ENCODE measurements at places on chromosomes 6 and 20.

GRCh38 chr6:34218691-34219090, 18.0 kb upstream of the HMGA1 start:
- DNase-seq, result no peak

- no peak for DNase-seq
Measured at GRCh38 chr6:149364557-149364956, 35.5 kb upstream of the SUMO4 start.

DNA sequence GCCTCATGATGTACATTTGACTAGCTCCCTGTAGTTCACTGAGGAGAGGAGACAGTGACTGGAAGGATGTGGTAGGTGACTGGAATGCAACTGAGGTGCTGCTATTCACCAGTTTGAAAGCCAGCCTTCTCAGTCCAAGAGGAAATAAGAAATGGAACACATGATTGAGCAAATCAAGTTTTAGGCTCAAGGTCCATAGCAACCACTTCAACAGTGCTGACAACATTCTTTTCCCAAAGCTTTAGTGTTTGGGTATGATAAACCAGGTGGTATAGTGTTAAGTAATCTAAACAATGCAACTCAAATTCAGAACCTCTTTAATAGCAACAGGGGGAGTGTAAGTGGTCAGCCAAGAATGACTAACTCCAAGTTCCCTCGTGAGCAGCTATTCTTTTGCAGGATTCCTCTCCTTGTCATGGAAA, 9.2 kb downstream of the ZHX3 start:
- no peak for DNase-seq

DNA sequence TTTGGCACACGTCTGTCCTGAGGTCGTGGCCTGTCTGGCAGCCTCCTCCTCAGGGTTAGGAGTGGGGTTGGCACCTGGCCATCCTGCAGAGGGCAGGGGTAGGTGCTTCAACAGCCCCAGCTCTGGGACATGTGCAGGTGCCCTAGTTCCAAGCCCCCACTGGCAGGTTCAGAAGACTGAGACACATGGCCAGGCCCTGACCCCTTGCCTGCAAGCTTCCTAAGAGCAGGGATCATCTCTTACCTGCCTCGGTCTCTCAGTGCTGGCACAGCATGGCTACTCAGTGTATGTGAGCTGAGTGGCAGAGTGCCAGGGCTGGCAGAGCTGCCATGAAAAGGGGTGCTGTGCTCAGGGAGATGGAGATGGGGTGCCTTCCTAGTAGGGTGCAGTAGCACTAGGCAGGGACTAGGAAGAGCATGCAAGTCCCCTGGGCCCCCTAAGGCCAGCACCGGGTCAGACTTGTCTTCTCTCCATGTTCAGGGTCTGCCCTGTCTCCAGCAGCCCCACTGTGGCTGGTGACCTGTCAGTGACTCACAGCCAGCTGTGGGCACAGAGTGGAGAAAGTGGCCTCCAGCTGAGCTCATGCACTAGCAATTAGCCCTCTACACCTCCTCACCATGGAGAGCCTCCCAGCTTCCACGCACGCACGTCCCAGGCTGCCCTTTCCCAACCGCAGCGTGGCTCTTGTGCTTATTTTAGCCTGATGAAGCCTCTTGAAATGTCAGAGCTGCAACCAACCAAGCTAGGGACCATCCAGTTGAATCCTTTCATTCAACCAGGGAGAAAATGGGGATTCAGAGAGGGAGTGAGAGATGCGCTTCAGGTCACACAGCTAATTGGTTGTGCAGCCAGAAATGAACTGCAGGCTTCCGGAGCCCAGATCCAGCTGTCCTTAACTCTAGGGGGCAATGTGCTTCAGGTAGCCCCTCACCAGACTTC, 116.6 kb downstream of the MRPL14 start:
- DNase-seq, result no peak

GRCh38 chr6:52361945-52362442, at the start of gene PAQR8:
TSS of gene PAQR8 (plus strand) at chr6:52362151. CDS start at chr6:52403214, 41,063 bp downstream.
- peak; percentile 19 for DNase-seq

DNA sequence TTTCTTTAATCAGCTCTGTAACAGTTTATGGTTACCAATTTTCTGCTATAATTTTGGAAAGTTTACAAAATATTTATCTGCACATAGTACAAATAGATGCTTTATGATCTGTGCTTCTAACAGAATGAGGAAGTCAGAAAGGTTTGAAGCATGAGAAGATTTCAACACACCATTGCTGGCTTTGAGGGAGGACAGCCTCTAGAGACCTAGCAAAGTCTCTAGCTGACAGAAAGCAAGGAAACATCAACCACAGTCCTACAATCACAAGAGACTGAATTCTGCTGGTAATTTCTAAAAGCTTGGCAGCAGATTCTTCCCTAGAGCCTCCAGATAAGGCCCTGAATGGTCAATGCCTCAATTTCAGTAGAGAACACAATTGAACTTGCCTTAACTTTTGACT, 750.8 kb upstream of the SLC35B3 start:
- no peak for DNase-seq

- DNase-seq, result no peak
Measured at GRCh38 chr20:13929836-13930235, 60.6 kb downstream of the SEL1L2 start.

GRCh38 chr6:18601516-18602020, 214.4 kb downstream of the RNF144B start:
- no peak for DNase-seq

- DNase-seq, result peak; percentile 66
Measured at GRCh38 chr6:156107624-156108101, 652.0 kb upstream of the NOX3 start.

DNA sequence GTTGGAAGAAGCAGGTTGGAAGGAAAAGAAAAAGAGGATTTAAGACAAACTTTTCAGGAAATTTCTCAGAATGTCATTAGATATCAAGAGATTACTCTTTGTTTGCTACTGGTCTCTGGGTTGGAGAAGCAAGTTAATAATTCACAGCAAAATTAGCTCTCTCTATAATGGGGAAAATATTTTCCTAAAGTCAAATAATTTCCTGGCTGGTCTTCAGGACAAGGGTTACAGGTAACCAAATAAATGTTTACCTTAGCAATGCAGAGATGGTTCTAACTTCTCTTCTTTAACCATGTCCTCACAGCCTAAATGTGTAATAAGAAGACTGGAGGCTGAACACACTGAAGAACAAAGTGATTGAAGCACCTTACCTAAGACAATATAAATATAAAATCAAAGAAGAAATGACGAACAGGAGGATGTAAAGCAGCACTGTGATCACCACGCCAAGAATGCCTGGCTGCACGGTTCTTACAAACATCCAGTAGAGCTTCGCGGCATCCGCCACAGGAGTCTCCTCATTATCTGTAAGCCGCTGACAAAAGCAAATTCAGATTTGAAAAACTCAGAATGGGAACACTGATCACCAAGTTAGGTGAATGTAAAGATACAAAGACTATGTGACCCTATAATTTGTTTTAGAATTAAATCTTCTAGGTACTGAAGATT, 717.5 kb downstream of the TFAP2A start:
- DNase-seq, result peak; percentile 76

GRCh38 chr20:43748274-43748673, 21.5 kb upstream of the GTSF1L start:
- DNase-seq, result no peak

DNA sequence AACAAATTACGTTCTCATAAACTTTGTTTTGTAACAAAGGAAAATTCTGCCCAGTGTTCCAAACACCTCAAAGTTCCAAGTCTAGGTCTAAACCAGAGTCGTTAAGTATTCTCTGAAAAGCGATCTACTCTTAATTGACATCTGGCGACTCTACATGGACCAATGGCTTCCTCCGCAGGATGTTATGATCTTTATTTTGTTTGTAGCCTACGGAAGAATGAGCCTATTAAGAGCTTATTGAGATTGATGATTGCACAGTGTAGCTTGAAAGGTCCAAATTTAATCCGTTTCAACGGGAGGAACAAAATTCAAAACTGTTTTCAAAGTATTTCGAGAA, 61.1 kb downstream of the FAM217A start:
- peak; percentile 82 for DNase-seq

DNA sequence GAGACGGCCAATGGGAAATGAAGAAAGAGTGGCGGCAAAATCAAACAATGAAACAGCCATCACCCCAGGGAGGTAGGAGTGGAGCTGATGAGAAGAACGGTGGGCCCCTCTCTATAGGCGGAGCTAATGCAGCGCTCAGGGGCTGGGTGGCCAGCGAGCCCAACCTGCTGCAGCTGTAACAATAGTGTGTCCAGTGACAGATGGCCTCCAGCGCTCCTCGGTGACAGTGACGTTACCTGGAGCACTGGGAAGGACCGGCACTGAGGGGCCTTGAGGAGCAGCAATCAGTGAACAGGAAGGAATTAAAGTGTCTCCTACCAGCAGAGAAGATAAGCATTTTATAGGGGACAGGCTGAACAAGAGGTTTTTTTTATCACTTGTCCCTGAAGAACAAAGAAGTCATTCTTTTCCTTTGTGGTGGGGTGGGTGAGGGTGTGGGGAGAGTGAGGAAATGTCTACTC, 81.6 kb downstream of the FOXA2 start:
- DNase-seq, result peak; percentile 25

GRCh38 chr20:53141201-53142050, 169.3 kb downstream of the TSHZ2 start:
- no peak for DNase-seq
